ENCODE measurements at places on chromosomes 12 and 14. TPM values are rescaled to one million over a fixed set of nuclear protein-coding genes. Genes with fewer than 3 reads are reported as not detected.

DNA sequence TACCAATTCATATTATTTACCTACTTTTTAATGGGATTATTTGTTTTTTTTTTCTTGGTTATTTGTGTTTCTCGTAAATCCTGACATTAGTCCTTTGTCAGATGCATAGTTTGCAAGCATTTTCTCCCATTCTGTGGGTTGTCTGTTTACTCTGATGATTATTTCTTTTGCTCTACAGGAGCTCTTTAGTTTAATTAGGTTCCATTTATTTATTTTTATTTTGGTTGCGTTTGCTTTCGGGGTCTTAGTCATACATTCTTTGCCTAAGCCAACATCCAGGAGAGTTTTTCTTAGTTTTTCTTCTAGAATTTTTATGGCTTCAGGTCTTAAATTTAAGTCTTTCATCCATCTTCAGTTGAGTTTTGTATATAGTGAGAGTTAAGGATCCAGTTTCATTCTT is 289.9 kb downstream of the AKAP6 start:
- DNase-seq, result no peak

DNA sequence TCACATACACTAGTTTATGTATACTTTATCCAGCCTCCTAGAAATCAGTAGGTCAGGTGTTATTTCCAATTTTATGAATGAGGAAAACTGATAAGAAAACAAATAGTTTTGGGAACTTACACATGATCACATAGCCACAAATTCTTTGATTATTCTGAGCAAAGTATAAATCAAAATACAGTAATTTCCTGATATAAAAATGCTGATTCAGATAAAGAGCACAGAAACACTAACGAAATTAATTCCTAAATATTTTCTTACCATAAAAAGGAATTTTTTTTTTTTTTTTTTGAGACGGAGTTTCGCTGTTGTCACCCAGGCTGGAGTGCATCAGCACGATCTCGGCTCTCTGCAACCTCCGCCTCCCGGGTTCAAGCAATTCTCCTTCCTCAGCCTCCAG is 275.4 kb downstream of the SOX5 start:
- no peak for DNase-seq

KCTD10 gene
- polyA plus RNA-seq, result 53.5 TPM

MYO1A gene
- 0.10 TPM for polyA plus RNA-seq

DPF3 gene
- polyA plus RNA-seq, result 4.7 TPM

Measured in right renal pelvis (tissue), 4 donors.